ENCODE measurements at places on chromosomes 7 and 10. TPM values are rescaled to one million over a fixed set of nuclear protein-coding genes. Genes with fewer than 3 reads are reported as not detected.
A peak's percentile ranks its signal among the peaks of the same experiment; 100 is the strongest.

Gene TSC22D4
- total RNA-seq: 52.9 TPM

Gene GBX1
- not detected for total RNA-seq

- DNase-seq: no peak
Measured at GRCh38 chr7:151191544-151191943, 4.5 kb upstream of the ASB10 start.

GRCh38 chr7:44286182-44286617 lies 39.2 kb downstream of the CAMK2B start:
- DNase-seq: no peak

GRCh38 chr7:143354965-143355364 lies 7.5 kb downstream of the FAM131B start:
- no peak for DNase-seq

- no peak for DNase-seq
Measured at GRCh38 chr7:158276414-158277218, 311.0 kb downstream of the PTPRN2 start.

DNA sequence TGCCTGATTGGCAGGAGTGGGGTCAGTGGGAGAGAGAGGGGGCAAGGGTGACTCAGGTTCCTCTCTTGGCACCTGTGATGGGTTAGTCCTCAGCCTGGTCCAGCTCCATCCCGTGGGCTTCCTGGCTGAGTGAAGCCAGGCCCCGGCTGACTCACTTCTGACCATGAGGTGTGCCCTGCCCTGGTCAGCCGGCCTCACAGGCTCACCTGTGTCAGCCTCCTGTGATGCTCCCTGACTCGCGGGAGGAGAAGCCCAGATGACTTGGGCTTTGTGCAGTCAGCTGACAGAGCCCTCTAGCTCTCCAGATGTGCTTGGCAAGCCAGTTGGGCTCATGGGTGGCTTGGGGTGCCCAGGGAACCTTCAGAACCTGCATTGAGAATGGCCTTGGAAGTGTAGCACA lies 16.0 kb upstream of the PPIF start:
- DNase-seq: no peak

DNA sequence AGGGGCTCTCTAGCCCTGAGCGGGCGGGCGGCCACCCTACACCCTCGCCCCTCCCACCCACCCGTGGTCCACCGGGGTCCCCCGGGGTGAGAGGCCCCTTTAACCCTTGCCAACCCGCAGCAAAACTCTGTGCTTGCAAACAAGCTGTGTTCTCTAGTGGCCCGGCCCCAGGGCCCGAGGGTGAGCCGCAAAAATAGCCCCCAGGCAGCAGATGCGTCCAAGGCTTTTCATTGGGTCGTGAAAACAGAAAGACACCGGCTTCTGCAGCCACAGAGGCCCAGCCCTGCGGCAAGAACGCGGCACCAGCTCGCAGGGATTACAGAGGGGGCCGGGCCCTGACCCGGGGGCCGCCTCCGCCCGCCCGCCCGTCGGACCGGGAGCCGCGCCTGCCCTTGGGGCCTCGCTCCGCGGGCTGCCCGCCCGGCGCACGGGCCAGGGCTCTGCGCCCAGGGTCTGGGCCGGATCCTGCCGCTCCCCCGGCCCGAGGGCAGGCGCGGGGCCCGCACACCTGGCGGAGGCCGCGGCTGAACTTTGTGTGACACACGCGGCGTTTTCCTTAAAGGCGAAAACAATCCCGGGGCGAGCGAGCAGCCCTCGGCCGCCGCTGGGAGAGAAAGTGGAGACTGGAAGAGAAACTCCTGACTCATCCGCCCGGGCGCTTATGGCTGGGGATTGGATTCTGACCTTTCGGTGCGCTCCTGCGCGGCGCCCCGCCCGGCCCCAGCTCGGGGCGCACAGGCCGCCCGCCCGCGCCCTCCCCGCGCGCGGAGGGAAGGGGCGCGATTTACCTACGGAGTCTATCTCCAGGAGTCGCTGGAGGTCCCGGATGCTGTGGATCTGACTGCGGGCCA lies 2.8 kb downstream of the PDGFA start:
- peak; percentile 73 for DNase-seq
